HepG2 (cell line): ENCODE measurements at places on chromosomes 7 and 10.

DNA sequence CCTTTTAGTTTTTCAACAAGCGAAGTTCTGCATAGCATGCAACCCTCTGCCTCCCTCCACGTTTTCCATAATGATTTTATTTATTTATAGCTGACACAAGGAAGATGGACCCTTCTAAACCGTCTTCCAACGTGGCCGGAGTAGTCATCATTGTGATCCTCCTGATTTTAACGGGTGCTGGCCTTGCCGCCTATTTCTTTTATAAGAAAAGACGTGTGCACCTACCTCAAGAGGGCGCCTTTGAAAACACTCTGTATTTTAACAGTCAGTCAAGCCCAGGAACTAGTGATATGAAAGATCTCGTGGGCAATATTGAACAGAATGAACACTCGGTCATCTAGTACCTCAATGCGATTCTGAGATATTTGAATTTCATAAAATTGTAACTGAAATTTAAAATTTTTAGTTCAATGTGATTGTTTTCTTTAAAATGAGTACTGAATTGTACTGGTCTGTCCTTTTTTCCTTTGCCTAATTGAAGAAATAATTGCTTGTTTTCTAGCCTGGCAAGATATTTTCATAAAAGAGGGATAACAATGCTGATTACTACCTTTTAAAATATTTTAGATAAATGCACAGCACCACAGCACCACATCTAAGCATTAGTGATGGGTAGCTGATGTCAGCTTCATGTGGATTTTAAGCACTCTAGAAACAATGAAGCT lies 41.5 kb upstream of the SLC39A12 start:
- DNase-seq = peak; percentile 47

DNA sequence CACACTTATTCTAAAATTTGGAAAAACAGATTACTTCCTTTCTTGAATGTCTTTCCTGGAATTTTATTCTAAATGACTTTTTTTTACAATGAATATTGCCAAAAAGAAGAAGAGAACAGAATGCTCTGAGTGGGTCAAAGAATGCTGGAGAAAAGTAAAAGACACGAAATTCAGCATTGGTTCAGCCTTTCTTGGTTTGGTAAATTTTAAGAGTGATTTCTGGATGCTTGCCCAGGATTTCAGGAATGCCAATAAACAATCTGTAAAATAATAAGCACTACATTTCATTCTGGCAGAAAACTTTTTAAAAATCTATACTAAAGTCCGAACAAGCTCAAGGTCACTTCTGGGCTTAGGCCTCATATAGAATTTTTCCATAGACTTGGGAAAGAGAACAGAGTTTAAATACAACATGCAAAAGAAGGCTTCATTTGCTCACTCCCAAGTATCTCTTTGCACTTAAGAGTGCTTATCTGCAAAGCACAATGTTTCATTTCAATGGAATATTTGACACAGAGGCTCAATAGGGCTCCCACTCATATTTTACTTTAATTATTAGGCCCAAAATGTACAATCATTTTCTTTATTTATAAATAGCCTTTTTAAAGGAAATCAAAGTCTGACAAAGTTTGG lies 359.5 kb upstream of the ANKRD30A start:
- DNase-seq = no peak

GRCh38 chr10:17506390-17506789 lies 52.0 kb upstream of the ST8SIA6 start:
- no peak for DNase-seq

GRCh38 chr7:149022756-149023360 lies 5.4 kb downstream of the PDIA4 start:
- no peak for DNase-seq

- no peak for DNase-seq
Measured at GRCh38 chr7:5354460-5355232, 69.0 kb downstream of the TNRC18 start.

DNA sequence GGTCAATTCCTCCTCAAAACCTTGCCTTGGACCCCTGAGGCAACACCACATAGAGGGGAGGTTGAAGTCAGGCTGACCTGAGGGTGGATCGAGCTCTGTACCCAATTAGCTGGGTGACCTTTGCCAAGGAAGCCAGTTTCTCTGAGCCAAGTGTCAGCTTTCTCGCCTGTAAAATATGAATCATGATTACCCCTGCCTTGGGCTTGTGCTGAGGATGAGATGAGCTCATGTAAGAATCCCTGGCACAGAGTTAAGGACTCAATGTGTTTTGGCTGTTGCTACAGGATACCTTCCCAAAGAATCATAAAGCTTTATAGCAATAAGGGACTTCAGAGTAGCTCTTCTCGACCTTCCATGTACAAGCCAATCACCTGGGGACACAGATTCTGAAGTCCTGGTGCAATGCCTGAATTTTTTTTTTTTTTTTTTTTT lies 43.5 kb upstream of the CACUL1 start:
- DNase-seq = no peak

DNA sequence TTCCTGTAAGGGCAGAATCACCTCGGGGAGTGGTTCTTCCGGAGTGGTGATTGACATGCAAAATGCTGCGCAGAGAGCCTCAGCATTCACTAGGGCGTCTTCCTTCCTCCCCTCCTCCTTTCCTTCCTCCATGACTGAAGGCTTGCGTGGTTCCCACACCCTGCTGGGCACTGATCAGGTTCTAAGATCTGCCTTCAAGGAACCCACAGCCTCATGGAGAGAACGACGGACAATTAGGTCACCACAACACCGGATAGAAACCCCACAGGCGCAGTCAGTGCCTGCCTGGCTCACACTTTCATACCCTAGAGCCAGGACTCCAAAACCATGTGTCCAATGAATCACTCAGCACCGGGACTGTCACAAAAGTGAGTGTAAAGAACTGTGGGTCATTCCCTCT lies 131.3 kb downstream of the DPP6 start:
- DNase-seq = no peak

- no peak for DNase-seq
Measured at GRCh38 chr10:33655165-33655815, 320.8 kb upstream of the NRP1 start.

- no peak for DNase-seq
Measured at GRCh38 chr7:28038175-28038797, 142.3 kb downstream of the JAZF1 start.

DNA sequence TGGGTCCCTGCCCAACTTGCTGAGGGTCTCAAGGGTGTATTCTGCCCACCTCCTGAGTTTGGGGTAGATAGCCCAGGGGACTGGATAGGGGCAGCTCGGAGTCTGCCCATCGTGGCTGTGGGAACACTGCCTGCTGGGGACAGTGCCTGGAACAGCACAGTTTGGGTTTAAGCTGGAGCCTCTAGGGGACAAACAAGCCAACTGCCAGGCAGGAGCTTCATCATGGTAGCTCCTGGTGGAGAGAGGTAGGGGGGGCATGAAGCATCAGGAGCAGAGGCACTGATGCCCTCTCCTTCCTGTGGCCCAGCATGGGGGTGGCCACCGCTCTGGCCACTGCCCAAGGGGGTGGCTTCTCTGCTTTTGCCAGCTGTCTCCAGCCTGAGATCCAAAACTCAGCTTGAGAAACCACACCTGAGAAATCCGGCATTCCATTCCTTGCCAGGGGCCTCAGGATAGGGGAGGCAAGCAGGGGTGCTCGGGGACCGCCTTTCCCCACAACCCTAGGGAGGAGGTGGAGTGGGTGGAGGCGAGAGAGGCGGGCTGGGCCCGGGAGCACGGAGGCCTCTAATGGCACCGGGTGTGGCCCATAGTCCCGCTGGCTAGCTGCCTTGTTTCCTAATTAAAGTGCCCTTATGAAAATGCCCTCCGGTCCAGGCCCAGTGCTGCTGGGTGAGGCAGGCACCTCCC lies 47.6 kb downstream of the UNC5B start:
- DNase-seq = no peak

- DNase-seq = no peak
Measured at GRCh38 chr10:125121003-125121402, 39.4 kb downstream of the CTBP2 start.

- DNase-seq = peak; percentile 68
Measured at GRCh38 chr10:130136226-130137089, at the start of gene GLRX3. GLRX3 (plus strand) TSS chr10:130136391; CDS start chr10:130136421, 30 bp downstream.

DNA sequence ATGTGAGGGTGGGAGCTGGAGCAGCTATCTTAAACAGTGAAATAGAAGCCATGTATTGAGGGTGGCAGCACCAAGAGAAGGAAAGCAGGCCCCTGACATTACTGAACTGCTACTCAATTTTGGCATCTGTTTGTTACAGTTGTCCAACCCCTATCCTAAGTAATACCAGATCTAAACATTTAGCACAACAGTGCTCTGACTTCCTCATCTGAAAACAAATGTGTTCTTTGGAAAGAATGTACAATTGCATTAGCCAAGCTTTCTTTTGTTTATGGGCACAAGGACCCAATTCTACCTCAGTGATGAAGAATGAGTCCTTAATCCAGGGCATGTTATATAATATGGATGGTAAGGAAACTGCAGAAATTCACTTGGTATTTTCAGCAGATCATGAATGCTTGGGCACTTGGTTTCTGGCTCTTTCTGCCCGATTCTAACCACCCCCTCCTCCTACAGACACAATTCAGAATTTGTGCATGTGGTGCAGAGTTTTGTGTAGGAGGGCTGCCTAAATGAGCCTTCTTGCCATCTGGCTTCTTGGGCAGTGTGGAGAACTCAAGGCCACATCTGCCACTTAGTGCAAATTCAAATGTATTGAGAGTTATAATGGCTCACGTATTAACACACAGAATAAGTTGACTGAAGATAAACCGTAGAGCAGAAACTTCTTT lies 36.9 kb upstream of the KMT2E start:
- DNase-seq = no peak

DNA sequence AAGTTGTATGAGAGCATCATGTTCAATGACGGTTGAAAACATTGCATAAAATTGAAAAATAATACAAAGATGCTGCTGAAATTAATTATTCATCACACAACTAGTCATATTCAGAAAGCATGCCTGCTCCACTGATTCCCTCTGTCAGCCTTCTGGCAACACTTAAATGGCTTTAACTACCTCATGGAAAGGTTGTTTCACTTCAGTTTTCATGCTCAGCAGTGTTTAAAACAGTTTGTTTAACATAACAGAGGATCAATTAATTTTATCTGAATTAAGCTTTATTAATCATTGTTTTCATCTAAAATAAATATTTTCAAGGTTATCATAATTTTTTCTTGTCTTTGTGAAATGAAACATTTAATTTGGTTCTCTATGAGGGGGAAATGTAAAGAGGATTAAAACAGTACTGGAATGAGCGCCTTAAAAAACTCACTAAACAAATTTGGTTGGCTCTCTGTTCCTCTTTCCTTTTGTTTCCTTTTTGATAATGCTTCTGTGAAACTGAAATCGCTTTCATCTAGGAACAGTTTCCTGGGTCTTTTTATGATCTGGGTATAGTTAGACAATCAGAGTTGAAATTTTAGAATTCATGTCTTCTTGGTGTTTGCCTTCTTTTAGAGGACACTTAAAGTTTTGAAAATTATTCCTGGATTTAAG lies 427.4 kb downstream of the SH2D4B start:
- DNase-seq = no peak

DNA sequence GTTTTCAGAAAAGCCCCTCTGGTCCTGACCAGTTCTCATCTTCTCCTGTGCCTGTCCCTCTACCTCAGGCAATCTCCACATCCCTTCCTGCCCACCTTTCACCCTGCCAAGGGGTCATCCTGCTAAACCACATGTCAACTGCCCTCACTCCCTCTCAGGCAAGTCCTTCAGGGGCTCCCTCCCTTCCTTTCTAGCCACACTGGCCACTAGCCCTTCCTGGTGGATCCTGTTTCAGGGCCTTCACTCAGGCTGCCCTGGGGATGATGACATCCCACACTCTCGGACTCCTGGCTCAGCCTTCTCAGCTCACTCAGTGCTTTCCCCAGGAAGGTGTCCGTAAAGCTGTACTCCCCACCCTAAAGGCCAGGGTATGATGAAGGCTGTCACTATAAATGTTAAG lies 13.4 kb downstream of the STEAP1B start:
- no peak for DNase-seq

- no peak for DNase-seq
Measured at GRCh38 chr7:98346515-98347069, 54.3 kb downstream of the BAIAP2L1 start.

DNA sequence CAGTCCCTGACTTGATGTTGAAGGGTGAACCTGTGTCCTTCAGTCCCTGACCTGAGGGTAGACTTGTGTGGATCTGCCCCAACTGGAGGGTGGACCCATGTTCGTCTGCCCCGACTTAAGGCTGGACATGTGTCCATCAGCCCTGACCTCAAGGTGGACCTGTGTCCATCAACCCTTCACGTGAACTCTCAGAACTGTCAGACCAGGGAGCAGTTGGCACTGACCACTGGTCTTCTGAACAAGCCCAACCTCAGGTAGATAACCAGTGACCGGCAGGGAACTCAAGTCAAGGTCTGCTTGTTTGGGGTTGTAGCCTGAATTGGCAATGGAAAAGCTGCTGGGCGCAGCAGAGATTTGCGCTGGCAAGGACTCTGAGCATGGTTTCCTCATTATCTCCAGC lies 96.5 kb downstream of the ADCY1 start:
- no peak for DNase-seq

DNA sequence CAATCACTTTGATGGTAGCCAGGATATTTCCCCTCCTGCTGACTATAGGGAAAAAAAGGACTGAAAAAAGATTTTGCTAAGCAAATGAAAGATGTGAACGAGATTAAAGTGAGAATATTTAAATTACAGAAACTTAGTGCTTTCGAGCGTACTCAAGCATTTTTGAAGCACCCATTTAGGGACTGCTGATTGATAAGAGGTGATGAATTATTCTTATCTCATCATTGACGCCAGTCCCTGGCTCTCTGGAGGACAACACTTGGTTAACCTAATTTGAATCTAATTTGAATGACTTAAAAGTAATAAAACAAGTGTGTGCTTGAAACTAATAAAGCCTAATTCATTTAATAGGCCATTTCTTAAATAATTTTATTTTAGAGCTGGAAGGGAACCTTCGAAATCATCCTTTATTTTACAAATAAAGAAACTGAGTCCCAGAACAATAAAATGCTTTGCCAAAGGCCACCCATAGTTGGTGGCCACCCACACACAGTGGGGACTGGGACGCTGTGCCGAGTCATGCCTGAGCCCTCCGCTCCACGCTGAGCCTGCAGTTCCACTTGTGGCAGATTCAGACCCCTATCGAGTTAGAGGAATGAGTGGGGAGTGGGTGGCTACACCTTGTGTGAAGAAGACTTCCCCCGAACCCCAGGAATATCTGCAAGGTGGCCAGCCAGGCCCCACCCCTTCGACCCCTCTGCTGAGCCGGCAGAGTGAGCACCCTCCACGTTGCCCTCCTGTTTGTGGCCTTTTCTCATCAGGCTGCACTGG lies 61.1 kb upstream of the SAMD8 start:
- DNase-seq = no peak

GRCh38 chr7:101163279-101164070 lies 1.9 kb downstream of the VGF start:
- DNase-seq = no peak

DNA sequence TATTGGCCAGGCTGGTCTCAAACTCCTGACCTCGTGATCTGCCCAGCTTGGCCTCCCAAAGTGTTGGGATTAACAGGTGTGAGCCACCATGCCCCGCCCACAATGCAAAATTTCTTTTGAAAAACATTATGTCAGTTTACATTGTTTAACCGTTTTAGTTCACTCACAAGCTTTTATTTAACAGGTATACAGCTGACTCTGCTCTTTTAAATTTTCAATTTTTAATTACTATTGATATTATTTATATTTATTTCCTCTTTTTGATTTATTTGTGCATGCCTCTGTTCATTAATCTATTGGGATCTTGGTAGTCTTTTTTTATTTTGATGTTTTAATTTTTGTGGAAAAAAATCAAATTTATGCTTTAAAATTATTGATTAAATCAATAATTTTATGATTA lies 16.9 kb downstream of the ZKSCAN5 start:
- DNase-seq = no peak

GRCh38 chr10:6207658-6208057 lies 4.9 kb downstream of the PFKFB3 start:
- no peak for DNase-seq
